ENCODE measurements at places on chromosomes 3 and 15.
A peak's percentile ranks its signal among the peaks of the same experiment; 100 is the strongest.

GRCh38 chr3:174441588-174442301 lies 417.4 kb upstream of the NAALADL2 start:
- DNase-seq = no peak

DNA sequence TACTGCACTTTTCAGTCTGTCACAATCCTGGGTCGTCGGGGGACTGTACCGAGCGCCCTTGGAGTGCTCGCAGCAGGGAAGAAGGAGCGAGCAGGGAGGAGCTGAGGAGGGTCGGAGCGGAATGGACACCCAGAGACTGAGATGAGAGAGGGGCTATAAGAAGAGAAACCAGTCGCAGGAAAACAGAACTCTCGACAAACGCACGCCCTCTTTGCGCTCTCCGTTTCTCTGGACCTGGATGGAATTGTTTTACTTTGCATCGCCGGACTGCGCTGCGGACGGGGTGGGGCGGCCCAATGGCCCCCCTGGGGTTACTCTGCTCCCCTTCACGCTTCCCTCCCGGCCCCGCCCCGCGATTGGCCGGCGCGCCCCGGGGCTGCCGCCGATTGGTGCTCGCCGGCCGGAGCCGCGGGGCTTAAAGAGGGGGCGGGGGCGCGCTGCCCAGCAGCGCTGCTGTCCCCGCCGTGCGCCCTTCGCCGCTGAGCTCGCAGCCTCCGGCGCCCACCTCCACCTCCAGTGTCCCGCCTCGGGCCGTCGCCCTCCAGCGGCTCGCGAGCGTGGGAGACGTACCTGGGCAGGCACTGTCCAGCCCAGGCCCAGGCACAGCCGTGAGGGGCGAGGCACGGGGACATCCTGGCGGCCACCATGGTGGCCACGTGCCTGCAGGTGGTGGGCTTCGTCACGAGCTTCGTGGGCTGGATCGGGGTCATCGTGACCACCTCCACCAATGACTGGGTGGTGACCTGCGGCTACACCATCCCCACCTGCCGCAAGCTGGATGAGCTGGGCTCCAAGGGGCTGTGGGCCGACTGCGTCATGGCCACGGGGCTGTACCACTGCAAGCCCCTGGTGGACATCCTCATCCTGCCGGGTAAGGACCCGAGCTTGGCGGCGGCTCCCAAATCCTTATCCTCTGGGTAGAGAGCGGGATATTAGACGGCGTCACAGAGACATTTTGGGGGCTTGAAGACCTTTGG lies at the start of gene CLDN11:
Gene CLDN11, plus strand, starts transcription at position 447 of the 977 bp plus-strand sequence. Its CDS starts 199 bp downstream, at position 646.
- DNase-seq = no peak

- DNase-seq = no peak
Observed at GRCh38 chr3:190076601-190077394, 43.9 kb downstream of the P3H2 start.

DNA sequence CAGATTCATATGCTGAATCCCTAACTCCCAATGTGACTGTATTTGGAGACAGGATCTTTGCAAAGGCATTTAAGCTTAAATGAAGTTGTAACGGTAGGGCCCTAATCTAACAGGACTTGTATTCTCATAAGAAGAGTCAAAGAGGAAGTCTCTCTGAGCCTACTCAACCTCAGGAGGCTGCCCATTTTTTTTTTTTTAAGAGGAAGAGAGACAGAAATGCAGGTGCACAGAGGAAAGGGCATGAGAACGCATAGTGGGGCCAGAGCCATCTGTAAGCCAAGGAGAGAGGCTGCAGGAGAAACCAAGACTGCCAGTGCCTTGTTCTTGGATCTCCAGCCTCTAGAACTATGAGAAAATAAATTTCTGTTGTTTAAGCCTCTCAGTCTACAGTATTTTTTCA lies 28.4 kb downstream of the ZNF860 start:
- DNase-seq = no peak

DNA sequence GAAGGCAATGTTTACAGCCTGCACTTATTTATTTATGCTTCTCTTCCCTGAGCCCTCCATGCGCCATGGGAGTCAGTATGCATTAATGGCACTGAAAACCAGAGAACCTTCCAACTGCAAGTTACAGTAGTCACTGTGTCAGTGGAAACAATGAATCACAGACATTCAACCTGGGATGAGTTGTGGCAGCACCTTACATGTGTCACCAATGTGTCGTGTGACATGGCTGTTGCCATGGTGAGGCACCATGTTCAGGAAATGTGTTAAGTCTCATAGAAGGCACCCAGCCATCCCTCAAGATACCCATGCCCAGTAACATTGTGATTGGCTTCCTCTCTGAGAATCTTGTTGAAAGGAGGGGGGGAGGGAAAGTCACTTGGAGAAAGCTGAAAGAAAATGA lies 105.0 kb downstream of the FOXP1 start:
- peak; percentile 84 for DNase-seq

DNA sequence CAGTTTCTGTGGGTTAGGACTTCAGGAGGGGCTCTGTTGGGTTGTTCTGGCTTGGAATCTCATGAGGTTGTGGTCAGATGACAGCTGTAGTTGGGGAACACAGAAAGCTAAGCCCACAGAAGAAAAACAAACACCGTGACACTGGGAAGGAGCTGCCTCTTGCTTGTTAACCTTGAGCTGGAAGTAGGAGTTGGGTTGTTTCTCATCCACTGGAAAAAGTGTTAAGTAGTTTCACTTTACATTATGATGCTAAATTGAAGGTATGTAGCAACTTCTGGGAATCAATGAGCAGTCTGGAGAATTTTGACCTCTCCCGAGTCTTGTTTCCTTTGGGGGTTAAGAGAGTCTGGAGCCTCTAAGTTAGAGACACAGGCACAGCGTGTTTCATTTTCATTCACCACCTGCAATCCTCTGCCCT lies 20.4 kb downstream of the HACD3 start:
- no peak for DNase-seq

- no peak for DNase-seq
Observed at GRCh38 chr3:139827833-139828232, 107.2 kb upstream of the CLSTN2 start.

DNA sequence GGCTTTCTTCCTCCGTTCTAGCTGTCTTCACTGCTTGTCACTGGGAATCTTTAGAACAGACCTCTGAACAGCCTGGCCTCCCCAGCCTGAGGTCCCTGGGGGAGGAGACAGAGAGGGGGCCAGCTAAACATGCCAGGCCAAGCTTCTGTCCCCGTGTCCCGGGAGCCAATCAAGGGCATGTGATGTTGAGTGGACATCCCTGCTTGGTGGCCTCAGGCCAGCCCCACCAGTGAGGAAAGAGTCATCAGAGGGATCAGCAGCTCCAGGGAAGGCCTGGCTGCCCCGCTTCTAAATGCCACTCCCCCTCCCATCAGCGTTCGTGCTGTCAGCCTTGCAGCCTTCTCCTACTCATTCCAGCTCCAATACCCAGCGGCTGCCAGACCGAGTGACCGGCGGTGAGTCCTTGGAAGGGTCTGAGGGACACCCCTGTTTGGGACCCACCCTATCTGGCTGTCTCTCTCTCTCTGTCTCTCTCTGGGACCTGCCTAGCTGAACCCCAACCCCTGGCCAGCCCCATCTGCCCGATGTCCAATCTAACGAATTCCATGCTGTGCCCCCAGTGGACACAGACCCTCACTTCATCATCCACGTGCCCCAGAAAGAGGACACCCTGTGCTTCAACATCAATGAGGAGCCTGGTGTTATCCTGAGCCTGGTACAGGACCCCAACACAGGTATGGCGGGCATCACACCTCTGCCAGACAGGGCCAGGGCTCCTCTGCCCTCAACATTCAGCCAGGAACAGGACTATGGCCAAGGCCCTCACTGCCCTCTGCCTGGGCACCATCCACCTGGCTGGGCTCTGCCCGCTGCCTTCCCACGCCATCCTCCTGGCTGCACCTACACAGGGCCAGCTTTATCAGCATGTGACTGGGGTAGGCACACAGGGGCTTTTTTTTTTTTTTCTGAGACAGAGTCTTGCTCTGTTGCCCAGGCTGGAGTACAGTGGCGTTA lies 6.6 kb upstream of the ITIH3 start:
- DNase-seq = no peak

- DNase-seq = no peak
Observed at GRCh38 chr3:79604681-79605080, 163.1 kb downstream of the ROBO1 start.

GRCh38 chr15:71201477-71201876 lies 86.2 kb downstream of the THSD4 start:
- DNase-seq = no peak

GRCh38 chr15:91535856-91536500 lies 317.5 kb upstream of the SLCO3A1 start:
- DNase-seq = no peak

- DNase-seq = no peak
Observed at GRCh38 chr15:48388910-48389309, 57.7 kb downstream of the DUT start.

- no peak for DNase-seq
Observed at GRCh38 chr3:127140501-127141460, 52.1 kb upstream of the PRR23E start.

- DNase-seq = no peak
Observed at GRCh38 chr3:70990185-70990584, 593.3 kb downstream of the FOXP1 start.
